ENCODE measurements at places on chromosomes 16 and 17.

DNA sequence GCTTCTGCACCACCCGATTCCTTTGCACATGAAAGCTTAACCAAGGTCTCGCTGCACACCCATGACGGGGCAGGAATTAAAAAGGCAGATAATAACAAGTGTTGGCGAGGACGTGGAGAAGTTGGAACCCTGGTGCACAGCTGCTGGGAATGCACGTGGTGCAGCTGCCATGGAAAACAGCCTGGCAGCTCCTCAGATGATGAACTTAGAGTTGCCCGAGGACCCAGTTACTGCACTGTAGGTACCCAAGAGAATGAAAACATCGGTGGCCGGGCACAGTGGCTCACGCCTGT, 211.6 kb upstream of the CIBAR2 start:
- DNase-seq = no peak

DNA sequence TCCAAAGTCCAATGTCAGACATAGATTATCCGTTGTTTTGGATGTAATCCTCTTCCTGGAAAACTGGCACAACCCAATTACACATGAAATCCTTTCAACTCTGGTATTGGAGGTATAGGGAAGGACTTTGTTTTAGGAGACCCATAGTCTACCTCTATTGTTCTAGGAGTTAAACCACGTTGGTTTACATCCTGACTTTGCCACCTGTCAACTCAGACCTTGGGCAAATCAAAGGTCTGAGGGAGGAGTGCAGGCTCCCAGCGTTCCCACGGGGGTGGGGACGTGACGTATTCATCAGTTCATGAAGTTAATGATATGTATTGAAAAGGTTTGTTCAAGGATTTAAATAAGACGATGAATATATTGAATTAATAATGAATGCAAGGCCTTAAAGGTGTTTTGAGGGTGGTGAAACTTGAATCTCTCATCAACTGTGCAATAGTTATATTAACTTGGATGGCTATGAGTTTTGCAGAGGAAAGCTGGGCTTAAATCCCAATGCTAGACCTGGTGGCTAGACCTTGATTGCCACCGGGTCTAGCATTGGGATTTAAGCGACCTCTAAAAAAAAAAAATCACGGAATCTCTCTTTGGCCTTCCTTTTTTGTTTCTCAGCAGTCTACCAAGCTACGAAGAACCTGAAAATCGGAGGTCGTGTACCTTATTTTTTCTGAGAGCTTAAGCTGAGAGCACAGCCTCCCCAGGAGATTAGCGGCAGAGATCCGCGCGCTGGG, 744 bp upstream of the NF1 start:
- no peak for DNase-seq

GRCh38 chr17:14739656-14740431, 439.0 kb downstream of the HS3ST3B1 start:
- no peak for DNase-seq

GRCh38 chr17:43341715-43342588, 56.8 kb upstream of the ARL4D start:
- no peak for DNase-seq

- DNase-seq = no peak
These were observed 737.5 kb downstream of the WWOX start for GRCh38 chr16:78836802-78837491.
